CD4-positive, alpha-beta T cell (primary cell): ENCODE measurements at places on chromosomes 3 and 15.

DNA sequence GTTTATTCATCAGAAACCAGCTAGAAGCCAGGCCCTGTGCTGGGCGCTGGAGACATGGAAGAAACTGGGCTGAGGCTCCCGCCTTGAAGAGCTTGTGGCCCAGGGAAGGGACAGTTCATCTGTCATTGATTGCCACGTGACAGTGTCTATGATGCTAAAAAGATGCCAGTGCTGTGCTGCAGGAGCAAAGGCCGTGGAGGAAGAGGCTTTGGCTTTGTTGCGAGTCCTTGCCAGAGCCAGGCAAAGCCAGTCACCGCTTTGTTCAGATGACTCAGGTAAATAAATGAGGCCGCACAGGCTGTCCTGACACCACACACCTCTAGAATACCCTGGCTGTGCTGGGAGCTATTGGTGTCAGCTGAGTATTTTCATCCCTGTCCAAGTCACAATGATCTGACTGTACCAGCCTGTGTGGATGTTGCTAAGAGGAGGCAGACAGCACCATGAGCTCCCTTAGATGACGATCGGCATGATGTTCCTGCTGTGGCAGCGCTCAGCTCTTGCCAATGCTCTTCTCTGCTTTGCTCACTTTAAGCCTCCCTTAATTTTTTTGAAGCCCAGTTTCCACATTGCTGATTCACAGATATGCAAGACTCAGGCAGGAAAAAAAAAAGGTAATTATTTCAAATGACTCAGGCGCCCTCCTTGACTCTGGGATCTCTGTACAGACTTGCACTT lies 77.5 kb downstream of the CCNL1 start:
- no peak for DNase-seq

- no peak for DNase-seq
Observed at GRCh38 chr3:73409138-73409763, 215.5 kb downstream of the PDZRN3 start.

- DNase-seq: no peak
Observed at GRCh38 chr3:13501521-13501920, 21.4 kb downstream of the HDAC11 start.

GRCh38 chr15:82849556-82850512 lies 40.4 kb downstream of the WHAMM start:
- DNase-seq: no peak
